CD4-positive, alpha-beta T cell treated with Interleukin-1 beta for 1 hour (primary cell): ENCODE measurements at places on chromosomes 13 and 19.

- DNase-seq, result peak; percentile 82
Measured at GRCh38 chr19:9586764-9587163, 2.5 kb upstream of the ZNF121 start.

- DNase-seq, result no peak
Measured at GRCh38 chr13:63025741-63026140, 1610.1 kb upstream of the PCDH20 start.

GRCh38 chr13:62088165-62088564 lies 672.5 kb upstream of the PCDH20 start:
- DNase-seq, result no peak

GRCh38 chr13:32660227-32660626 lies 74.0 kb downstream of the PDS5B start:
- DNase-seq, result no peak

DNA sequence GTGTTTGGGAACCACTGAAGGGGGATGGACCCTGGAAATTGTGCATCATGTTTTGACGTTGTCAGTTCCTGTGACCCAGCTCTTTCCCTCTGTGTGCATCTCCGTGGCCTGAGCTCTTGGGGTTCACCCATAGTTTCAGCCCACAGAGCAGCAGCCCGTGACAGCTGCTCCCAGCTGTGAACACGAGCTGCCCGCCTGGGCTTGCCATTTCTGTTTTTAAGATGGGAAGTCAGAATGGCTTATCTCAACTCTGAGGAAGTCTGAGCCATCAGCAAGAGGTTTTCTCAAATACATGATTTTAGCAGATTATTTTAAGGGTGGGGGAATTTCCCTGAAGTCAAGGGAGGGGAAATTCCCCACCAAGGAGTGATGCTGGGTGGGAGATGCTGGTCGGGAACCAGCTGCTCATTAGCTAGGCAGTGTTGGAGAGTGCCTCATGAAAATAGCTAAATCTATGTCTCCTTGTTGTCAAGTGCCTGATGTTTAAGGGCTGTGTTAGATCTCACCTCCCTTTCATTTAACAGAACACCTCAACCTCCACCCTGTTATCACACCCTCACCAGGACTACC lies 34.8 kb upstream of the C1QTNF9 start:
- peak; percentile 78 for DNase-seq

GRCh38 chr13:43085545-43085944 lies 62.2 kb downstream of the DNAJC15 start:
- DNase-seq, result no peak

DNA sequence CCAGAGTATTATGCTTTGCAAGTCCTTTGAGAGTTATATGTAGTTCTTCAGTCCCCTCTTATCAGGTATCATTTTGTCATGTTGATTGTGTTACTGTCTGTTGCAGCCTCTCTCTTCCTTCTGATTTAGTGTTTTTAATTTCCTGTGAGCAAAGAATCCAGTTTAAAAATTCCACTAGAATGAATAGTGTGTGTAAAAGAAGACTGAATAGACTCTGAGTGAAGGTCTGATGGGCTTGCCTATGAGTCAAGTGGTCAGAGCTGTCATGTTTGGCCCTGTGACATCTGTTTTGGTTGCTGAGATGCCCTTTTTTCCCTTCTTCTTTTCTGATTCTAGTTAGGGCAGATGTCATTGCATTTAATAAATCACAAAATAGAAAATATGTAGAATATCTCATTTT lies 23.3 kb upstream of the KCTD4 start:
- DNase-seq, result no peak

- no peak for DNase-seq
Measured at GRCh38 chr19:38649305-38650171, 2.1 kb downstream of the ACTN4 start.

GRCh38 chr19:51116736-51117286 lies 7.9 kb upstream of the SIGLEC9 start:
- DNase-seq, result peak; percentile 34

GRCh38 chr13:111380431-111380830 lies 60.0 kb downstream of the TEX29 start:
- no peak for DNase-seq

DNA sequence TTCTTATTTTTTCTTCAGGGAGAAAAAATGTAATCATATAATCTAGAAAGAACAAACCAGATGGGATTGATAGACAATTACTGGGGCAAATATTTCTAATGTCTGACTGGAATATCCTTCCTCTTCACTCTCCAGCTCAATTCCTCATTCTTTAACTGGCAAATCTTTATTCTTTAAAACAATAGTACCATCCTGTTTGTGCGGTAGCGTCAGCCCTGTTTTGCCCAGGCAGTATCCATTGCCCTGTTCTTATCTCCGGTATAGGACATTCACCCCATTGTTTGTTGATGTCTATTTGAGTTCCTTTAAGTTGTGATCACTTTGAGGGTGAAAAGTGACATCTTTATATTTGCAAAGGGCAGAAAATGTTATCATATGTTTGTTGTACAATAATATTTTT lies 185.4 kb downstream of the POSTN start:
- no peak for DNase-seq

DNA sequence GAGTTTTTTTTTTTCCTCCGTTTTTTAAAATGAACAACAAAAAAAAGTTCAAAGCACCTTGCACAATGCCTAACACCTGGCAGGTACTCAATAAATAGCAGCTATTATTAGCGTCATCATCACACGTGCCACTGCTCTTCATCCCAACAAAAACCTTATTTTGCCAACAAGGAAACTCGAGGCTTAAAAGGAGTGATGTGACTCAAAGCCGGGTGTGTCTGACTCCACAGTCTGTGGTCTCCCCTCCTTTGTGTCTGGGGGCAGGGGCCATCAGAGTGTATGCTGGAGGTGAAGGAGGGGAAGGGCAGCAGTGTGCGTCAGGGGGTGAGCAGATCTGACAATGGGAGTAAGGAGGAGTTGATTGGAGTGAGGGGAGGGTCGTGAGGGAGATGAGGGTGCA lies 34.1 kb upstream of the POU2F2 start:
- no peak for DNase-seq

DNA sequence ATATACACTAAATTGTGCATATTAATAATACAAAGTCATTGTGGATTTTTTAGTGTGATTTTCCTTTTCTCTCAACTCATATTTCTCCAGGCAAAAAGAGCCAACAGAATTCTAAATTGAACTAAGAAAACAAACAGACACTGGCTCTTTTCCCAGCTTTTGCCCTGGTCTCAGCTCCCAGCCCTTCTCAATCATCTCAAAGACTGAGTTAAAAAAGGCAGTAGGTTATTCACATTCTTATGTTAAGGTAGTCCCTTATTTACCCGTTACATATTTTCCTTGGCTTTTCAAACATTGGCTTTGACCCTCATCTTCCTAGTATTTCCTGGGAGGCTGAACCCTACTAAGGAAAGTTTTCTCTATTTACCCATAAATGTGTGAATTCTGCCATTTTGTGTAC lies 753.6 kb downstream of the LIG4 start:
- DNase-seq, result no peak

DNA sequence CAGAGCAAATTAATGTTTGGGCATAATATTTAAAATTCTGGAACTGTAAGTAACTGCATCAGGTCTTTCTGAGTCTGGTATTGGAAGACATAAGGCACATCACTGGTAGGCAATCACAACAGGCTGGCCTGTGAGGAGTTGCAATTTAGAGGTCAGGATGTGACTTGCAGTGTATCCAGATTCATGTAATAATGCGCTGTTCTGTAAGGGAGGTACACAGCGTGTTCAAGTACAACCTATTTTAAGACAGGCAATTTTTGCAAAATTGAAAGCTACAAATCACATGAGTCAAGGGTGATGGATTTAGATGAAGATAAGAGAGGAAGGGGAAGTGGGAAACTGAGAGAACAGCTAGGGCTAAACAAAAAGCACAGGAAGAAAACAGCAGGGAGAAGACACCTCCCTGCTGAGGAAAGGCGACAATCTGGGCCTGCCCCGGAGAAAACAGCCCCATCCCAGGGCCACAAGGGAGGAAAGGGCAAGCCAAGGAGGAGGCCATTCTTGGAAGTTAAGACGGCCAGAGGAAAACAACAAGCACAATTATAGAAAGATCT lies 138.1 kb downstream of the LACC1 start:
- no peak for DNase-seq

DNA sequence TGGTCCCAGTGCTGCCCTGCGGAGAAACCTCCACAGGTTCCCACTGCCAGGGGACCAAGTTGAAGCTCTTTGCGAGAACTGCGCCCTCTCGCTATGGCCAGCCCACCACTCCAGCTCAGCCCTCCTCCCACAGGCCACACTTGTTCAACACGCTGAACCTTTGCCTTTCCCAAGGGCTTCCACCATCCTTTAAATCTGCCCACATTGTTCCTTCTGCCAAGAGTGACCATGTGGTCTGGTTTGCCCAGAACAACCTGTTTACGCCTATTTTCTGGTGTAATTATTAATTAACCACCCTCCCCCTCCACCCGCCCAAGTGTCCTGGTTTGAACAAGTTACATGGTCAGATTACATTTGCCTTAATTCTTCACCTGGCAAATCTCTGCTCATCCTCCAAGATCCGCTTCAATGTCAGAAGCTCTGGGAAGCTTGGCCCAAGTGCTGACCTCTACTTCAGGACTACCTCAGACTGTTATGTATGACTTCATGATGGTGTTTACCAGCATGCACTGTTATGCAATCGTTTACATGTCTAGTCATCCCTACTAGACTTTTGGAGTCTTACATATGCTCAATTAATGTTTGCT lies 12.0 kb upstream of the USP12 start:
- no peak for DNase-seq

DNA sequence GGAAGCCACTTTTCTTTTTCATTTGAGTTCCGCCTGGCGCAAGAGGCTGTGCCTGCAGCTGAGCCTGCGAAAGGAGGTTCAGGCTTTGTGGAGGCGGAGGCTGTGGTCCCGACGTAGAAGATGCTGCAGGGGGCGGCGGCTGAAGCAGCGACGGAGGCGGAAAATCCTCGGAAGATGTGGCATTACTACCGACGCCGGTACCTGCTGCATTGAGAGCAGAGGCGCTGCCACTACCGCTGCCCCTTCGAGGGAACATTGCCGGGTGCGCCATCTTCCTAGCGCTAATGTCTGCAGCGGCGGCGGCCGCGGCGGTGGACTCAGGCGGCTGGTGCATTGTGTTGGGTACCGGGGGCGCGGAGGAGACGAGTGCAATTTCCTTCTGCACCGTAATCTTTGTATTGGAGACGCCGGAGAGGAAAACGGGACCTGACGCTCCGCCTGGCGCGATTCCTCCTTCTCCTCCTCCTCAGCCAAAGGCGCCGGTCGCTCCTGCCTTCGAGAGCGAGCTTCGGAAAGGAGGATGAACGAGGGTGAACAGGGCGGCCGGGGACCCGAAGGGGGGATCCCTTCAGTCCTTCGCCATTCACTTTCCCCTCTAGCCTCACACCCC lies at the start of gene TSC22D1:
Gene TSC22D1, minus strand, starts transcription at position 590 of the 610 bp plus-strand sequence. Its CDS starts 256 bp downstream, at position 334.
- peak; percentile 59 for DNase-seq

DNA sequence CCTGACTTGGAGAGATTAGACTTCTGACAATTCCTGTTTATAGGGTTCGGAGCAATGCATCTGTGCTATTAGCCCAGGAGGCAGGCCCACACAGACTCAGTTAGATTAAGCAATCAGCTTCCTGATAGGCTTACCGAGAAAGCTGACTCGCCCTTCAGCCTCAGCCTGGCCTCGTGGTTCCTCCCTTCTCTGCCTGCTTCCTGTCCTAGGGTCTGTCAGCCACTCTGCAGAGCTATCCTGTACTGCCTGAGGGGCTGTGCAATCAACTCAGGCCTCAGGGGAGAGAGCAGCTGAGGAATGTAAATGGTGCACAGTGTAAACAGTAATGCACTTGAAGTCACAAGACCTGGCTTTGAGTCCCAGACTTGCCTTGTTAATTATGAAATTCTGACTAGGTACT lies 30.7 kb downstream of the HTR2A start:
- no peak for DNase-seq

- DNase-seq, result no peak
Measured at GRCh38 chr13:108980237-108980636, 350.8 kb downstream of the MYO16 start.

- no peak for DNase-seq
Measured at GRCh38 chr19:18029617-18030338, 21.8 kb downstream of the ARRDC2 start.

DNA sequence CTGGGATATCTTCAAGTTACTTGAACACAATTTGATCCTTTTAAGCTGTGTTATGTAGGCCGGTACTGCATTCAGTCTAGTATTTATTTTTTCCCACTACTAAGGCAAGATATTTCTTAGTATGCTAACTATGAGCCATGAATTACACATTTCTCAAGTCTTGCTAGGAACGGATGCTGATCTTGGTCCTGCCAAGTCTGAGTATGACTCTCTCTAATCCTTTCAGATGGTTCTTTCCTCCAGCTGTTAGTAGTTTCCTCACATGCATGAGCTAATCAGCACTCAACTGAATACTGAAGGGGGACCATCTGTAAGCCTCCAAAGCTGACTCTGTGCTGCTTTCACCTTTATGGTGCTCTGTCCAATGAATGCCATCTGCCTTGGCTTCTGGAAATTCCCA lies 460.3 kb downstream of the KCTD12 start:
- no peak for DNase-seq

DNA sequence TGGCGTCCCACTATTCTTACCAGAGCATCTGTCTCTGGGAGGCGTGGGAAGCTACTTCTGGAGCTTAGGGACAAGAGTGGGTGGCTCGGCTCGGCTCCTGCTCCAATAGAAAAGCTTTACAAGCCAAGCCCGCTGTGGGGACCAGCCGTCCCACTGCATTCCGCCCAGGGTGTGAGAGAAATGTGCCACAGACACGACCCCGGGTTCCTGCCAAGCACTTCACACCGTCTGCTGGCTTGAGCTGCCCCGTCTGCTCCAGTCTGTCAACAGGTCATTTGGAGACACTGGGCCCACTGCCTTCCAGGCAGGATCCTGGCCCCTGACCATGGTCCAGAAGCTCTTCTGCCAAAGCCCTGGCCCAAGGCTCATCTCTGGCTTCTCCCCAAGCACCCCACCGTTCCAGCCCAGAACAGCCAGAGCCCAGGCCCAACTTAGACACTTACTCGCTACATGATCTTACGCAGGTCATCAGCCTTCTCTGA lies 6.5 kb upstream of the FKRP start:
- DNase-seq, result no peak

GRCh38 chr19:15432629-15433518 lies 14.1 kb upstream of the AKAP8L start:
- peak; percentile 91 for DNase-seq

- no peak for DNase-seq
Measured at GRCh38 chr13:92572190-92572589, 654.4 kb upstream of the GPC6 start.

- DNase-seq, result no peak
Measured at GRCh38 chr19:20321139-20321763, 154.2 kb downstream of the ZNF486 start.

DNA sequence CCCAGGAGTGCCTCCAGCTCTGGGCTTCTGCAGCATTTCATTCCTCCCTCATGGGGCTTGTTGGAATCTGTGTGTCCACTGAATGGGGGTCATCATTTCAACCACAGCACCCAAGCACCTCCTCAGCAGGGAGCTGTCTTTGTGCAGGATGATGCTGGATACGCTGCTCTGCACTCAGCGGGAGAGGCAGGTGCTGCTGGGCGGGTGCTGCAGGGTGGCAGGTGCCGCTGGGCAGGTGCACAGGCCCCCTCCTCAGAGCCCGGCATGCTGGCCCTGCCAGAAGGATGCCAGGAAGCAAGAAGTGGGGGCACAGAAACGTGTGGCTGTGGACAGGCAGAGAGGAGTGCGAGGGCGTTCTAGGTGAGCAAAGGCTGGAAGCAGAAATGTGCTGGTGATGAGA lies 121.8 kb upstream of the VSTM2B start:
- DNase-seq, result no peak

GRCh38 chr19:5907241-5907640 lies 2.6 kb downstream of the VMAC start:
- DNase-seq, result no peak
